GM23248 (cell line): ENCODE measurements at places on chromosomes 16 and 17. TPM values are rescaled to one million over a fixed set of nuclear protein-coding genes. Genes with fewer than 3 reads are reported as not detected.

The MMP28 gene
- not detected in 2 replicates for total RNA-seq

GRCh38 chr16:30084816-30085159, 6.9 kb downstream of the TBX6 start:
- no peak for DNase-seq

DNA sequence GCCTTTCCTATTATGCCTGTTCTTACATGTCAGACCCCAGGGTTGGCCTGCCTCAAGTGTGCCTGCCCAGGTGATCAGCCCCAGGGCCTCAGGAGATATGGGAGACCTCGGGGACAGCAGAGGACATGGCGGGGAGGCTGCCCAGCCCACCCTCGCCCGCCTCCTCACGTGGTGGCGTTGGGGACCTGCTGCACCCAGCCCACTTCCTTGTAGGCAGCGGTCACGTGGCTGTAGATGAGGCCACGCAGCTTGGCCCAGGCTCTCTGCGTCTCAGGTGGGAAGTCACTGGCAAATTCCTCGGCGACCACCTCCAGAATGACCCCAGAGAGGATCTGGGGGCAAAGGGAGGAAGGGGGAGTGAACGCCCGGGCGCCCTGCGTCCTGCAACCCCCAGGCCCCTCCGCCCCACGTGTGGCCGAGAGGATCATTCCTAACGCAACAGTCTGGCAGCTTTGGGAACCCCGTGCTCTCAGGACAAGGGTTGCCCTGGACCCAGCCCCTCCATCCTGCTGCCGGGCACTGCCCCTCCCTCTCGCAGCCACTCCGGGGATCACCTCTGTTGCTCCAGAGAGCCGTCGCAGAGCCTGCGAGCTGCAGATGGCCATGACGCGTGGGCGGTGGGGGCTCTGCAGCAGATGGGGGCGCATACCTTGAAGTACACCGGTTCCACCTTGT, 6.6 kb downstream of the CYGB start:
- no peak for DNase-seq

The KRT32 gene
- total RNA-seq: not detected in 2 replicates

DNA sequence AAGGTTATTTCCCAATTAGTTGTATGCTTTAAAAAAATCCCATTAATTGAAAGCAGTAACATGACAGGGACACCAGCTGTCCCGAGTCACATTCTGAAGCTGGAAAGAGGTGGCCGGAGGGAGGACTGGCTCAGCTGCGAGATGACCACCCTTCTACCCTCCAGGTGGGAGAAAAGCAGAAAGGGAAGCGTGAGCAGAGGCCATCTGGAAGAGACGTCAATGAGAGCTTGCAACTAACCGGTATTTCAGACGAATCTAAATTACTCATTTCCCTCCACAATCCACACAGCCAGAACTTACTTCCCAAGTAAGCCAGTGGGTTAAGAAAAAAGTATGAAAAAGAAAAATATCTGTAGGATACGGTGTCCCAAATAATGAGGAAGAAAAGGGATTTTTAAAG, 28.5 kb upstream of the SLC38A8 start:
- DNase-seq: no peak

- DNase-seq: no peak
These were observed 795 bp upstream of the HBM start for GRCh38 chr16:164827-165538.
